IPS DF 6.9 (cell line): ENCODE measurements at places on chromosomes 1 and 21.

- no peak for DNase-seq
These were observed at the start of gene ADAM15 for GRCh38 chr1:155050560-155051341. Gene ADAM15 (plus strand): TSS chr1:155051316. CDS start chr1:155051387, 71 bp downstream.

- DNase-seq, result no peak
These were observed 24.4 kb downstream of the SLC66A1 start for GRCh38 chr1:19336543-19336942.

- no peak for DNase-seq
These were observed 41.5 kb downstream of the CEP350 start for GRCh38 chr1:179996099-179996498.

GRCh38 chr1:176789571-176790090 is 326.7 kb downstream of the PAPPA2 start:
- DNase-seq, result no peak
